Amniotic stem cell (primary cell): ENCODE measurements at places on chromosomes 6 and 20.
A peak's percentile ranks its signal among the peaks of the same experiment; 100 is the strongest.

- peak; percentile 88 for DNase-seq
Observed at GRCh38 chr6:116229287-116229913, 24.5 kb downstream of the TSPYL4 start.

- no peak for DNase-seq
Observed at GRCh38 chr6:90829311-90829710, 242.4 kb upstream of the MAP3K7 start.

GRCh38 chr6:45535933-45536332 lies 158.2 kb upstream of the SUPT3H start:
- DNase-seq = no peak

- DNase-seq = no peak
Observed at GRCh38 chr6:39642270-39642669, 82.9 kb downstream of the KIF6 start.

DNA sequence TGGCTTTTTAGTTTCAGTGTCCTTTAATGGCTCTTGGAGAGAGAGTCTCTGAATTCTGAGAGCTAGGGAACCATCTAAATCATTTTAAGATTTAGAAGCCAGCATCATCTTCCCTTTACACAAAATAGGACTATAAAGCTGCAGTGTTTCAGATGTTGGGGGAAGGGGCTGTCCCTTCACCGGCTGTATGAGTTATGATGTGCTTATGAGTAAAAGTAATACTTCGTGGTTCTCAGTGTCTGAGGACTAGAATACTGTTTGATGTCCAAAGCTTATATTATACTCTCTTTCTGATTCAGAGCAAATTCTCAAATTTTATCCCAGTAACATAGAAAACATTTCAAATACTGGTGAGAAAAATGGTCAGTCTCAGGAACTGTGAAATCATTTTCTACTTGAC lies 63.5 kb upstream of the FAM8A1 start:
- no peak for DNase-seq

- DNase-seq = no peak
Observed at GRCh38 chr6:105220186-105220585, 40.4 kb upstream of the POPDC3 start.

- DNase-seq = no peak
Observed at GRCh38 chr6:4420160-4420865, 284.9 kb upstream of the ECI2 start.

- DNase-seq = no peak
Observed at GRCh38 chr6:28336284-28337120, 554 bp upstream of the ZSCAN31 start.

DNA sequence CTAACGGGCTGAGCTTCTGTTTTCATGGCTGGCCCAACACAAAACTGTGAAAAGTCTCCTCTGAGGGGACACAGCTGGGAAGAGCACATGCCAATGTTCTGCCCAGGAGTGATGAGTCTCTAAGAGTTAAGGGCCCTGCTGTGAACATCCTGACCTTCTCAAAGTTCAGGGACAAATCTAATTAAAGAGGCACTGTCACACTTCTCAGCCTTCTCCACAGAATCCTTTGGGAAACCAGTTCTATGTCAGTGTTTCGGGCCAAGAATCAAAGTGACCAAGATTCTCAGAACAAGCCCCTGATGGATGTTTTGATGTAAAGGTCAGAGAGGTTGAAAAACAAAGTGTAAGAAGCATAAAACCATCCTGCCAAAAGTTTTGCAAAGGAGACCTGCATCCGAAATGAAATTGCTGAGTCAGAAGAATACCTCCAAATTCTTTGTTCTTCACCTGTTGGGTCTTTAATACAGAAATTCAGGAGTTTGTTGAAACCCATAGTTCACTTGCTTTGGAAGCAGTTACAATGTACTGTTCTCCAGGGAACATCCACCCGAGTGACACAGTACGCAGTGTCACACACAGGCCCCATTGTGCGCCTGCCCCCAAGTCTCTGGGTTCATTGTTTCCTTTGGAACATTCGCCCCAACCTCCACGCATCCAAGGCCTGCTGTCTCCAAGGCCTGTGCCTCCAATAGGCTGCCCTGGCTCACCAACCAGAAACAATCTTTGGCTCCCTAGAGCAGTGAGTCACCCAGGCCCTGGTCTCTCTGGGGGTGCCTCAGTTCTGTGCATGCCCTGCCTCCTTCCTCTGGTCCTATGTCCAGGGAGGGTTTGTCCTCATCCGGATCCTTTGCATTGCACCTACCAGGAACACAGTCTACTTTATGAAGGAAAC lies 65.5 kb upstream of the QKI start:
- no peak for DNase-seq

DNA sequence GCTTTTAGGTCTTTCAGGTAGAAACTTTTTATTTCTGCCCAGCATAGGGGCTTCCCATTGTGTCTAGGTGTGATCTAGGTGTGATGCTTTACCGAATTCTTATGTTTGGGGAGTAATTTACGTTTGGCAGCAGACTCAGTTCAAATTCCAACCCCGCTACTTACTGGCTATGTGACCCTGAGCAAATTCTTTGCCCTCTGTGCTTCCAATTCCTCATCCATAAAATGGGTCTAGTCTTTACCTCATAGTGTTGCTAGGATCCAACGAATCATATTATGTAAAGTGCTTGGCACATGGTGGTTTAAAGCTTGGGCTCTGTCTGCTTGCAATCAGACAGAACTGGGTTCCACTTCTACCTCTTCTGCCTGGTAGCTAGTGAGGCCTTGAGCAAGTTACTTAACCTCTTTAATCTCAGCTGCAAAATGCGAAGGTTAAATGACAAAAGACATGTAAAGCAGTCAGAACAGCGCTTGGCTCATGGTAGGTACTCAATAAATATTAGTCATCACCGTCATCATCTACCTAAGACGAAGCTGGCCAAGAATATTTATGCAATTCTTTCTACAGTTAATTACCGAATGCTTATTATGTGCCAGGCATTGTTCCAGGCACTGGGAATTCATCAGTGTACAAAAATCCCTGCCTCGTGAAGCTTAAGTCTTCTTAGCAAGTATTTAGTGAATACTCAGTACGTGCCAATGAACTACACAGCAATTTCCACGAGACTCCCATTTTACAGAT lies 1.0 kb downstream of the NSFL1C start:
- no peak for DNase-seq

DNA sequence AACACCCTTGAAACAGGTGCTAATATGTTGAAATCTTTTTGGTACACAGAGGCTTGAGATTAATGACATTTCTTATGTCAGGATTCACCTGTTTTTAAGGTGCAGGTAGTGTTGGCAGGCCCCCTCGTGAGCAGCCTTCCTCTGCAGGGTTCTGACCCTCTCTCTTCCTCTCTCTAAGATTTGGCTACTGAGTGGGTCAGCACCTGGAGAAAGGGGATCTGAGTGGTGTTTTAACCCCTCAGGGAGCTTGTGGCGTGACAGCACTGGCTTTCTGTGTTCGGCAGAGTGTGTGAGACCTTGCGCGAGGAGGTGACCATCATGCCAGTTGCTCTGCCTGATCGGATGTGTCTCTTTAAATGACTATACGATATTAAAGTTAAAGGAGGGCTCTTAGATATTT lies 37.1 kb downstream of the HIVEP1 start:
- no peak for DNase-seq

GRCh38 chr20:50844430-50845100 lies 49.7 kb downstream of the BCAS4 start:
- DNase-seq = no peak

DNA sequence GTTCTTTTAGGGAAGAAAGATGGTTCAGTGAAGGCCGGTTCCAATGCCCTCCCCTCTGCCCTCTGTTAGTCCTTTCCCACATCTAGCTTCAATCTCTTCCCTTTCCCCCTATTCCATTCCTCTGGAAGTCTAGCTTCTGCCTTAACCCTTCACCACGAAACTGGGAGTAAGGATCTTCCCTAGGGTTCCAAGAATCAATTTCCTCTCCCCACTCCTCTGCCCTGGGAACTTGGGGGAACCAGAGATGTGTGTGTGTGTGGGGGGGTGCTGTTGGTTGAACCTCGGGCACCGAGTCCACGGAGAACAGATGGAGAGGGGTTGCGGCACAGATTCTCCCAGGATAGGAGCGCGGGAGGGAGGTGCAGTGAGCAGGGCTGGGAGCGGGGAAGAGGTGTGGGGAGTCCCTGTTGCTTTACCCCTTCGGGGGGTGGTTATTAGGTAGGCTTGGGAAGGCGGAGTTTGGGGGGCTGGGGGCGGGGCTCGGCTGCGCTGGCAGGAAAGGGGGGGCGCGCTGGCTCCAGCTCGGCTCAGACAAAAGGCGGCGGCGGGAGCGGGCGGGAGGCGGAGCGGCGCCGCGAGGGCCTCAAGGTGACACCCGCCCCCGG lies at the start of gene TMEM151B:
TMEM151B (plus strand) TSS at position 530 of the 605 bp plus-strand sequence. CDS start 293 bp downstream, outside the sequence.
- no peak for DNase-seq

GRCh38 chr20:61768571-61769285 lies 297.0 kb downstream of the TAF4 start:
- no peak for DNase-seq

DNA sequence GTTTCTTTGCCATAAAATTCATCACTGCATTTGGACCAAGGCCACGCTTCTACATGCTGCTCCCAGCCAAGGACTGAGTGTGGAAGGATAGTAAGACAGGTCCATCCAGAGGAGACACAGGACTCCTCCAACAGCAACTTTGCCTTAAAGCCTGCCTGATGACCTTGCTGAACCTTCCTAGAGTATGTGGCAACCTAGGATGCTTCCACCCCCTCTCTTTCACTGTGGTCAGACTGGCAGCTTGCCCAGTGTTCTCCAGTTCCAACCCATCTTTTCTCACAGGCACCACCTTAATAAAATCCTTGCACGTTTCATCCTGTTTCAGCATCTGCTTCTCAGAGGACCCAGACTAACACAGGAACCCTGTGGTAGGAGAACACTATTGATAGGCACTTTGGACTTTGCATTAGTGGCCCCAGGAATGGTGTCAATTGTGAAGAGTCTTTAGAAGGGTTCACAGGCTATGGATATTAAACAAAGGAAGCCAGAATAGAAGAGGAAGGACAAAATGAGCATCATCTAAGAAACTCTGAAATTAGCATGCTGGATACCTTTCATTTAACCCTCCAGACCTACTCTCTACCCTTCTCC lies 2.4 kb upstream of the PKHD1 start:
- DNase-seq = no peak

DNA sequence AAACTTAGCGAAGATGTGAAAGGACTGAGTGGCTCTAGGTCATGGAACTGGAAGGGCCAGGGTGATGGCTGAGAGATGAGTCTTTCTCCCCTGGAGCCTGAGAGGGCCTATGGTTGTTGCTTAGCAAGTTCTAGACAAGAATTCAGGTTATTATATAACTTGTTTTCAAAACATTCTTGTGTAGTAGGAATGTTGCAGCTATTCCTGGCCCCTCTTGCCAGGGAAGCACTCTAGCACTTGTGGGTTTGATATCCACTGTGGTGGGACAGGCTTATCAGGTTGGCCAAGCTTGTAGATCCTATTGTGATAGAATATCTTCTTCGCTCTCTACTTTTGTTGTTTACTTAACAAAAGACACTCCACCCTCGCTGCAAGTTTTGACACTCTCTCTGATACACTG lies 211.8 kb upstream of the CITED2 start:
- no peak for DNase-seq

DNA sequence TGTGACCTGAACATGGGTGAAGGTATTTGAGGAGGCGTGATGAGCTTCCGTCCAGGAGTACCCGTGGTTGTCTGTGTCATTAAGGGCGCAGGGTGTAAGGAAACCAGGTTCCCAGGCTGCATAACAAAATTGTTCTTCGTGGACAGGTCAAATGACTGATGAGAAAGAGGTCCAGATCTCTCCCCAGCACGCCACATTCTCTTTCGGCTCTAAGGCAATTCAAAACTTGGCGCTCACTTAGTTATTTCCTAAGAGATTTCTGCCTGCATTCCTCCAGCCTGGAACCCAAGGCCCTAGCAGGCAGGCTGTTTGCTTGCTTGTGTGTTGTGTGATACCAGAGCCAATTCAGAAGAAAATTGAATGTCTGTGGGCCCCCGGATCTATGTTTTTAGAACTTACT lies 139.9 kb downstream of the AGPAT4 start:
- DNase-seq = no peak

DNA sequence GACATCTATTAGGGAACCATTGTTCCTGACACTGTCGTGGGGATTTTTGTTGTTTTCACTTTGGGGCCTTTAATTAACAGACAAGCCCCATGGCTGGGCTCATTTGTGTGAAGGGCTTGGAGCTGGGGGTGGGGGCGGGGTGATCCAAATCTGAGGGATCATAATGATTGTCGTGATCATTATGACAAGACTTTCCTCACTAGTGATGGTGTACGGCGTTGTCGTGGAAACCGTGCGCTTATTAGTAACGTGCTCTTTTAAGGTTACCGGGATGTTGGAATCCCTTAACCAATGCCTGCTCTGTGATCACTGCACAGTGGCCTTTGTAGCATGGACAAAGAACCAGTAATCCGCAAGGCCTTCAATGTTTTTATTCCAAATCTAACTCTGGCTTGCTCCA lies 18.6 kb downstream of the PDYN start:
- DNase-seq = no peak

DNA sequence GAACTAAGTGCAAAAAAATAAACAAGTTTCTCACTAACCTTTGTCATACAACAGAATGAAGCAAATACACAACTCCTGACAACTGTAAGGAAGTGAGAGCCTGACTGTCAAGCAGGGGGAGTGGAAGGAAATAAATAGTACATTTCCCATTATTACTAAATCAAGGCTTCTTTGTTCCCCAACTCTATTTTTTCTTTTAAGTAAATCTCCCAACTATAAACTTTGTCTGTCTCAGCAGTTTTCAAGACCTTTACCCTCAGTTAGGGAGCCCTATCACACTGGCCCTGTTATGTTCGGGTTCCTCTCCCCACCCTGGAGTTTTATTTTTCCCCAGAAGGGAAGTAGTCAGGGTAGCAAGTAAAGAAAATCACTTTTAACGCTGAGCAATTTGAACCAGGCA lies 24.1 kb upstream of the IPCEF1 start:
- DNase-seq = no peak

DNA sequence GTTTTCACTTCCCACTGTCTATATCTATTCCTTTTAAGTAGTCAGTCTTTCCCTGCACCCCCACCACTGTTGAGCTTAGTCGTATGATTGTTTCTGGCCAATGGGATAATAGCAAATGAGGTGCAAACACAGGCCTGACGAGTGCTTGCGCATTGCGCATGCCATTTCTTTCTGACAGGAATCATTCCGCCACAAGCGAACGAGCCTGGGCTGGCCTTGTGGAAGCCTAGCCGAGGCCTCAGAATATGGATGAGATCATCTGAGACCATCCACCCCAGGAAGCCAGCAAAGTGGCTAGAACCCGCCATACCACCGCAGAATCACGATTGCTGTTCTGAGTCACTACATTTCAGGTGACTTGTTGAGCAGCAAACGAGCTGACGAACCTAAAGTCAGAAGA lies 52.2 kb upstream of the PRL start:
- DNase-seq = no peak

GRCh38 chr6:137291441-137291840 lies 72.3 kb upstream of the IFNGR1 start:
- DNase-seq = no peak

GRCh38 chr6:36132246-36132895 lies 2.1 kb downstream of the MAPK13 start:
- DNase-seq = no peak

GRCh38 chr6:34544052-34544604 lies 12.0 kb downstream of the SPDEF start:
- DNase-seq = no peak

- DNase-seq = no peak
Observed at GRCh38 chr6:164303102-164303964, 888.8 kb downstream of the QKI start.
